Cardiac septum (tissue), 1 donor: ENCODE measurements at places on chromosomes 16 and 17. TPM values are rescaled to one million over a fixed set of nuclear protein-coding genes. Genes with fewer than 3 reads are reported as not detected.

DNA sequence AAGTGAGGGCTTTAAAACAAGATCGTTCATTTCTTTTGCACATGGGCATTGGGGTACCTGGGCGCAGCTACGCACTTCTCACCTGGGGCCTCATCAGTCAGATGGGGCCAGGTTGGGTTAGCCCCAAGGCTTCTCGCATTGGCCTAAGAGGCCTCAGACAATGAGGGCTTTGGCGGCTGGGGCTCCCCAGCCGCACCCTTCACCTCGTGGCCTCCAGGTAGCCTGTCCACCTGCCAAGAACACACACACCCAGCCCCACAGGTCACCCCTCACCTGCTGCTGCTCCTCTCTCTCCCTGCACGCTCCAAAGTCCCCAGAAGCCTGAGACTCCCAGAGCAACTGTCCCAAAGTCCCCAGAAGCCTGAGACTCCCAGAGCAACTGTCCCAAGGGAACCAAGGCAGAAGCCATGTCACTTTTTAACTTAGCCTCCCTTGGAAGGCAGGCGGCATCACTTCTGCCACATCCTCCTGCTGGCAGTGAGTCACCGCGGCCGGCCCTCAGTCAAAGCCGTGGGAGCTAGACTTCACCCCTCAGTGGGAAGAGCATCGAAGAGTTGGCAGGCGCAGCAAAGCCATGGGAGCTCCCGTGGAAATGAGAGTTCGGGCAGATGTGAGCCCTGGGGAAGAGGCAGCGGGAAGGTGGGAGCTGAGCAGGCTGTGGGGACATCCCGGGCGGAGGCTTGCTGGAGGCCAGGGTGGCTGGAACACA, 78.9 kb upstream of the PLCG2 start:
- no peak for DNase-seq

DNA sequence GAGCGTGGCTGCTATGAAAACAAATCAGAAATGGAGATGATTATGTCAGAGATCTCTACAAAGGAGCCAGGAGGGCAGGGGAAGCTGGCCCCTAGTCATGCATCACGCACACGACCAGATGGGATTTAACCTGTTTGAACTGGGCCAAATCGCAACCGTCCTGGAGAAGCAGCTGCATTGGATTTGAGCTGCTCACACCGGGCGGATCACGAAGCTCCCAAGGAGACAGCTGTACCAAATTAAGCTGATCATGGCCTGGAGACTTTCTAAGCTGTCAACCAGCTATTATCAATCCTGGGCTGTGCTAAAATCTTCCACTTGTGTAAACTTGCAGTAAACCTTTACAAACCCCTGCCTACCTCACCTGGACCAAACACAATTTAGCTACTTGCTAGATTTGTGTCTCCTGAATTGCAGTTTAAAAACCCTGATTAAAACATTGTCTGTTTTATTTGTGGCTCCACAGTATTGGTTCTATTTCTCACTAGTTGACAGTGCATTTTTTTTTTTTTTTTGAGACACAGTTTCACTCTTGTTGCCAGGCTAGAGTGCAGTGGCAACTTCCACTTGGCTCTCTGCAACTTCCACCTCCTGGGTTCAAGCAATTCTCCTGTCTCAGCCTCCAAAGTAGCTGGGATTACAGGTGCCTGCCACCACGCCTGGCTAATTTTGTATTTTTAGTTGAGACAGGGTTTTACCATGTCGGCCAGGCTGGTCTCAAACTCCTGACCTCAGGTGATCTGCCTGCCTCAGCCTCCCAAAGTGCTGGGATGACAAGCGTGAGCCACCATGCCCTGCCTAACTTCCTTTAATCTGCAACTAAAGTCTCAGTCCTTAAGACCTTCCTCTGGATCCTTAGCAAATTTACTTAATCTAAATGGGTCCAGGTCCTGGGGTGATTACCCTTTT, 98.3 kb upstream of the GRIN2A start:
- no peak for DNase-seq

DNA sequence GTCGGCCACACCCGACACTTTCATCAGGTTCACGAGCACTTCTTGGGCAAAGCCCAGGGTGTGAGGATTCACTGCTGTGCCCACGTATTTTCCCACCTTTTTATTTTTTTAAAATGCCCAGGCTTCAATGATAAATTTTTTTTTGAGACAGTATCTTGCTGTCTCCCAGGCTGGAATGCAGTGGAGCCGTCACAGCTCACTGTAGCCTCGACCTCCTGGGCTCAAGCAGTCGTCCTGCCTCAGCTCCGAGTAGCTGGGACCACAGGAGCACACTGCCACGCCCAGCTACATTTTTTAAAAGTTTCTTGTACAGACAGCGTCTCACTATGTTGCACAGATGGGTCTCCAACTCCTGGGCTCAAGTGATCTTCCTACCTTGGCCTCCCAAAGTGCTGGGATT, 17.8 kb downstream of the UTS2R start:
- DNase-seq: no peak

The SAMD14 gene
- total RNA-seq: 4.4 TPM

The KRTAP4-5 gene
- total RNA-seq: not detected

GRCh38 chr17:57433452-57433851, 177.1 kb downstream of the MSI2 start:
- no peak for DNase-seq

- DNase-seq: no peak
Measured at GRCh38 chr17:81193470-81194224, 27.6 kb upstream of the AATK start.

DNA sequence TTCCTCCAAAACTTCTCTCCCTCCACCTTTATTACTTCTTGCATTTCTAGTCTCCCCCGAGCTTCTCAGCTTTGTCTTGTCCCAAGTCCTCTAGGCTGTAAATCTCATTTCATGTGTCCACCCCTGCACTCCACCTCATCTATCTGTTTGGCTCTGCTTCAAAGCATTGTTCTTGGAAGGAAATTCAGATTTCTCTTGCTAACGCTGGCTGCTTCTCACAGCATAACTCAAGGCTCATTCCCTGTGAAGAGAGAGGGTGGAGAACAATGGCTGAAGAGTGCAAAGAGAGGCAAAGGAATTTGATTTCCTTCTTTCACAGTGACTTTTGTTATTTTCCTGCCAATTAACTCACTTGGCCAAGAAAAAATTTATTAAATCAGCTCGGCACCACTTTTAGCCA, 476.5 kb downstream of the TMEM114 start:
- no peak for DNase-seq

- no peak for DNase-seq
Measured at GRCh38 chr16:11696266-11697012, 28.2 kb downstream of the SNN start.

- DNase-seq: no peak
Measured at GRCh38 chr17:38605411-38605840, 326 bp downstream of the SRCIN1 start.

The CCDC200 gene
- total RNA-seq: not detected

- no peak for DNase-seq
Measured at GRCh38 chr17:33725675-33726271, 432.7 kb upstream of the ASIC2 start.

DNA sequence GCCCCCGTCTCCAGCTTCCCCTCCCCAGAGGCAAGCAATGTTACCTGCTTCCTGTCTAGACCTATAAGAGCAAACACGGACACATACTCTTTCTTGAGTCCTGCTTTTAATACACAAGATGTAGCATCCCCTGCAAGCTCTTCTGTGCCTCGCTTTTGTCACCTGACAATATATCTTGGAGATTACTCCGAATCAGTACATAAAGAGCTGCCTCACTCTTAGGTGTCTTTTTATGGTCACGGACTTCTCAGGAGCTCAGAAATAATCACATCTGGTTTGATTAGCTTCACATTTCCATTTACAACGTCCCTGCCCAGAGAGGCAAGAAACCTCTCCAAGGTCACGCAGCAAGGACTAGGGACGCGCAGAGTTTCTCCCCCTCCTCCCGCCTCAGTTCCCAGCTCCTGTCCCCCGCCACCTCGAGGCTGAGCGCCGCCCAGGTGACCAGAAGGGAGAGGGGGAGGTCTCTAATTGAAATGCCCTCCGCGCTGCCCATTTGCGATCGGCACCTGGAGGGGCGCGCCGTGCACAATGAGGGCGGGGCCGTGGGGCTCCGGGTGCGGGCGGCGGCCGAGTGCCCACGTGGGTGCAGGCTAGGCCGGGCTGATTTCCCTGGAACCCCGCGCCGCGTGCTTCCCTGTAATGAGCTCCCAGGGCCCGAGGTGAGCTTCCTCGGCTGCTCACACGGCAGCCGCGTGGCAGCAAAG, 13.8 kb upstream of the SEZ6 start:
- no peak for DNase-seq

GRCh38 chr17:38572669-38573365, 32.9 kb downstream of the SRCIN1 start:
- no peak for DNase-seq

The KRTAP4-4 gene
- total RNA-seq: not detected

The DNAI2 gene
- total RNA-seq: not detected
